Right renal pelvis (tissue), 4 donors: ENCODE measurements at places on chromosomes 2 and 18. TPM values are rescaled to one million over a fixed set of nuclear protein-coding genes. Genes with fewer than 3 reads are reported as not detected.

C18orf63 gene
- 0.40 TPM for polyA plus RNA-seq

C2orf78 gene
- polyA plus RNA-seq = not detected

ABHD1 gene
- polyA plus RNA-seq = 1.3 TPM

MCFD2 gene
- polyA plus RNA-seq = 99.0 TPM

KCNE4 gene
- 19.1 TPM for polyA plus RNA-seq

PLCD4 gene
- 7.6 TPM for polyA plus RNA-seq

LBH gene
- polyA plus RNA-seq = 118 TPM

IL36A gene
- polyA plus RNA-seq = not detected

RASGRP3 gene
- 26.8 TPM for polyA plus RNA-seq

LYPD6 gene
- polyA plus RNA-seq = 15.9 TPM

ANKRD30BL gene
- polyA plus RNA-seq = 0.74 TPM

ATP6V1C2 gene
- polyA plus RNA-seq = 7.3 TPM

ESCO1 gene
- polyA plus RNA-seq = 31.3 TPM

FSHR gene
- polyA plus RNA-seq = not detected

ACOXL gene
- 0.79 TPM for polyA plus RNA-seq

LTBP1 gene
- polyA plus RNA-seq = 82.2 TPM

CAVIN2 gene
- polyA plus RNA-seq = 47.6 TPM

FAM110C gene
- 13.5 TPM for polyA plus RNA-seq

THADA gene
- 34.5 TPM for polyA plus RNA-seq

RIT2 gene
- polyA plus RNA-seq = not detected

RNF181 gene
- polyA plus RNA-seq = 140 TPM

NABP1 gene
- polyA plus RNA-seq = 28.9 TPM

PAX8 gene
- 269 TPM for polyA plus RNA-seq

HJURP gene
- polyA plus RNA-seq = 22.0 TPM

DQX1 gene
- polyA plus RNA-seq = 0.56 TPM

ERMN gene
- 0.09 TPM for polyA plus RNA-seq

APLF gene
- 5.2 TPM for polyA plus RNA-seq

GCKR gene
- 0.39 TPM for polyA plus RNA-seq

FAM161A gene
- 16.4 TPM for polyA plus RNA-seq

SFTPB gene
- polyA plus RNA-seq = 0.09 TPM

EVX2 gene
- polyA plus RNA-seq = not detected

ASXL3 gene
- polyA plus RNA-seq = 5.5 TPM

ABCB11 gene
- polyA plus RNA-seq = 0.13 TPM

RGPD3 gene
- 0.06 TPM for polyA plus RNA-seq

CFAP53 gene
- polyA plus RNA-seq = 3.3 TPM

NPAS2 gene
- polyA plus RNA-seq = 10.6 TPM

DYSF gene
- polyA plus RNA-seq = 22.6 TPM

DPP10 gene
- 9.8 TPM for polyA plus RNA-seq

POTEI gene
- 0.10 TPM for polyA plus RNA-seq

ACADL gene
- polyA plus RNA-seq = 18.4 TPM

C2orf80 gene
- polyA plus RNA-seq = 0.17 TPM

SLC30A3 gene
- 5.1 TPM for polyA plus RNA-seq

ALK gene
- 0.26 TPM for polyA plus RNA-seq

TMEM214 gene
- polyA plus RNA-seq = 61.6 TPM

SPATA3 gene
- not detected for polyA plus RNA-seq

ALLC gene
- polyA plus RNA-seq = not detected

POTEJ gene
- 0.08 TPM for polyA plus RNA-seq

UGT1A5 gene
- polyA plus RNA-seq = not detected

CNDP1 gene
- polyA plus RNA-seq = 1.1 TPM

PAX3 gene
- polyA plus RNA-seq = not detected

NCL gene
- 959 TPM for polyA plus RNA-seq

LYG1 gene
- polyA plus RNA-seq = 3.0 TPM

CFAP65 gene
- 0.19 TPM for polyA plus RNA-seq

XIRP2 gene
- 0.17 TPM for polyA plus RNA-seq

PDE6D gene
- polyA plus RNA-seq = 26.8 TPM

C2orf76 gene
- polyA plus RNA-seq = 27.1 TPM
